ENCODE measurements at places on chromosomes 5 and 9.
A peak's percentile ranks its signal among the peaks of the same experiment; 100 is the strongest.

- DNase-seq: no peak
Measured at GRCh38 chr5:180135967-180136629, 64.5 kb upstream of the RNF130 start.

- no peak for DNase-seq
Measured at GRCh38 chr9:132595319-132595718, 12.9 kb downstream of the BARHL1 start.

- DNase-seq: no peak
Measured at GRCh38 chr5:169065400-169065799, 235.5 kb downstream of the SLIT3 start.

- DNase-seq: no peak
Measured at GRCh38 chr9:96149533-96150280, 152.3 kb downstream of the HSD17B3 start.

DNA sequence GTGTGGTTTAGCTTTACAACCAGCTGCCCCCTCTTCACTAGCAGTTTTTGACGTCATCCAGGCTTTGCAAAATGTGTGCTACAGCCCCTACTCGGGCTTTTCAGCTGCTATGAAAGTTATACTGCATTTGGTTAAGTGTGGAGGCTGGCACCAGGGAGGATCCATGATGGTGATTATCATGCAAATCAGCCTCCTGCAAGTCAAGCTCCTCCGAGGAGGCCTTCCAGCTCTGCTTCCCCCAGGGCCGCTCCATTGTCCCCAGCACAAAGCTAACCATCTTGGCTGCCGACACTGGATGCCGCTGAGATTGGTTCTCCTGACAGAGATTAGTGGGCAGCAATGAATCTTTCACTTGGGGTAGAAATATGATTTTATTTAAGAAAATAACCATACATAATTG, 159.6 kb downstream of the NR2F1-AS1 start:
- DNase-seq: no peak

- no peak for DNase-seq
Measured at GRCh38 chr9:134371731-134372130, 45.5 kb downstream of the RXRA start.

DNA sequence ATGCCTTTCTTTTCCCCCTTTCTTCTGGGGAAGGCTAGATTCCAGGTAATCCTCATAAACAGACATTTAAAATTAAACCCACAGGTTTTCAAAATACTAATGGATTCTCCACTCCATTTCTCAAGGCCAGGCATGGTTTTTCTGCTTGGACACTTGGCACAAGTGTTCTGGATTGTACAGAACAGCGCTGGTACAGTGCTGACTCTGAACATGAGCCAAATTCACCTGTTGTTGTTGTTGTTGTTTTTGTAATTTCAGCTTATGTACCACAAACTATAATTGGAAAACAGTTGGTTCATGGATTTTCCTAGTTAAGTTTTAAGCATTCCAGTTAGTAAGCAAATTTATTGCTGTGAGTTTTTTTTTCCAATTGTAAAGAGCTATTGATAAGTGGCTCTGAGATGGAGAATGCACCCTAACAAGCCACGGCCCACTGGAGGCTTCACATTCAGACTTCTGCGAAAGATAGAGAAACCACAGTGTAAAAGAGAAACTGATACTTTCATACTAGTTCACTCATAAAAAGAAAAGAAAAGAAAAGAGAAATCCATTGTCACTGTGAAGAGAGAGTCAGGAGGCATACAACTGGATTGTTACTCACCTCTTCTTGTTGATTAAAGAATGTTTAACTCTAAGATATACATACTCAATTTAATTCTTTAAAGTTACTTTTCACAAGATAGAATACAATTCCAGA, 16.2 kb upstream of the ITGA1 start:
- DNase-seq: peak; percentile 22

GRCh38 chr9:79800578-79800977, 228.8 kb downstream of the TLE4 start:
- DNase-seq: no peak

DNA sequence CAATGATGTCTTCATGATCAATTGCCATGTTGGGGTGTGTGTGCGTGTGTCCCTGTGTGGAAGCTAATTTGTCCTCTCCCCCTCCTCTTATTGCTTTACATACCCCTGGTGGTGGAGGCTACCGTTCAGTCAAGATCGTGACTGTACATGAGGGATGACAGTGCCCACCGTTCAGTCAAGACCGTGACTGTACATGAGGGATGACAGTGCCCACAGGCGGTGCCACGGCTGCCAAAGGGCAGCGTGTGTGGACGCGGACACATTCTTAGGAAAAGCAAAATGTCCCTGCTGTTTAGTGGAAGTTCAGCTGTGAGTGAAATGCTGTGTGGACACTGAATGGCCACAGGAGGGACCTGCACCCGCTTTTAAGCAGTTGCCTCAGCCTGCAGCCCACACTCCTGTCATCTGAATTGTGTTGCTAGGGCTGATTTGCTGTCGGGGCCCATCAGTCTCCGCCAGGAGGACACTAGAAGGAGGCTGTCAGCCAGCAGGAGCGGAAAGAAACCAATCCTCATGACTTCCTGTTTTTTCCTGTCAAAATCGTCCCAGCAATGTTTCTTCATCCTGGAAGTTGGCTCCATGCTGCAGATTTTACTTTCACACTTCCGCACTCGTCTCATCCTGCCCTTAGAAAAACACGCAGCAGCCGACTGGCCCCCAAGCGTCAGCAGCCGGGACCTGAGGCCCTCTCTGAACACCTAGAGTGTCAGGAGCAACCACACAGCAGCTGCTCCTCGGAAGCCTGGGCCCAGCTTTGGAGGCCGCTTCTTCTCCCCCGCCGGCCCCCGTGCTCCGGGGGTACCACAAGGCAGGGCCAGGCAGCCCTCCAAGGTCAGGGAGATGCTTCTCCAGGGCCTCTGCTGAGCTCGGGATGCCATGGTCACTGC, 9.1 kb downstream of the OR2V1 start:
- DNase-seq: no peak

GRCh38 chr9:72996114-72996513, 43.3 kb upstream of the ALDH1A1 start:
- DNase-seq: no peak

GRCh38 chr9:98191671-98192502, 550 bp downstream of the CORO2A start:
- DNase-seq: no peak

DNA sequence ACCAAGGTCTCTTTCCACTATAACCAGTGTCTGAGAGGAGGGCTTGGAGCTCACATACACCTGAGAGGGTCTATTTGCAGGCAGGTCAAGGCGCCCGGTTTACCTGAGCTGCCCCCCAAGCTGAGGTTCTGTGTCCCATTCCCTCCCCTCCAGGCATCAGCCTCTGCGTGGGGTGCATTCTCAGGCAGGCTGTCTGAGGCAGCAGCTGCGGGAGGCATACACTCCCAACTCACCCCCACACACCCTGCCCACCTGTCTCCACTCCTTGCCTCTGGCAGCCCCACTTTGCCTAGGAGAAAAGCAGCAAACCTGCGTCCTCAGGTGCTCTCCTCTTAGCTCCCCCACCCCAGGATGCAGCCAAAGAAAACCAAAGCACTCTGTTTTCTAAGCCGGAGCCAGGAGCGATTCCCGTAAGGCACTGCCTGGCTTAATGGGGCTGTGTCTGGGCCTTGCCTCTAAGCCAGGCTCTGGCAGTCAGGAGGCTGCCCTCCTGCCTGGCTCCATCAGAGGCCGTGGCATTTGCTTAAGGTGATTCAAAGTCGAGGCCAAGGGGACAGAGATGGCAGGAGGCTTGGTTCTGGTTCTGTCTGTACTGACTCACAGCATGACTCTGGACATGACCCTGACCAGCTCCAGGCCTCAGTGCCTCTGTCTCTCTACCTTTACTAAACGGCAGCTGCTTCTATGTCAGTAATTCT, 139.2 kb upstream of the TRIM32 start:
- no peak for DNase-seq

DNA sequence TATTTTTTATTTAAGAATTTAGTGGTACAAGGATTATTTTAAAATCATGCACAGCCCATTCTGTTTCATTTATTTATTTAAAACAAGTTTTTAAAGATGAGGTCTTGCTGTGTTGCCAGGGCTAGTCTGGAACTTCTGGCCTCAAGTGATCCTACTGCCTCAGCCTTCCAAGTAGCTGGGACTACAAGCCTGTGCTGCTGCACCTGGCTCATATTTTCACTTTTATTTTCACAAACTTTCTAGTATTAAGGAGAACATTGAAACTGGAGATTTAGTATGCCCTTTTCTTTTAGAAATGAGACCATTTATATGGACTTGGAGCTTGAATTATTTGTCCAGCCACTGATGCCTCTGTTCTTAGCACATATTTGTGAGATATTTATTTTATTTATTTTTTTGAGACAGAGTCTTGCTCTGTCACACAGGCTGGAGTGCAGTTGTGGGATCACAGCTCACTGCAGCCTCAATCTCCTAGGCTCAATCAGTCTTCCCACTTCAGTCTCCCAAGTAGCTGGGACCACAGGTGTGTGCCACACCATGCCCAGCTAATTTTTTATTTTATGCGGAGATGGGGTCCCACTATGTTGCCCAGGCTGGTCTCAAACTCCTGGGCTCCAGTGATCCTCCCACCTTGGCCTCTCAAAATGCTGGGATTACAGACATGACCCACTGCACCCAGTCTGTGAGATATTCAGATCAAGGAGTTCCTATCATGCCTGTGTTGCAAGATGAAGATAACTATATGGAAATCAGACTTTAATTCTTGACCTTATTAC, 7.4 kb downstream of the DMXL1 start:
- DNase-seq: no peak

- DNase-seq: no peak
Measured at GRCh38 chr9:123217128-123217654, 51.2 kb downstream of the STRBP start.

DNA sequence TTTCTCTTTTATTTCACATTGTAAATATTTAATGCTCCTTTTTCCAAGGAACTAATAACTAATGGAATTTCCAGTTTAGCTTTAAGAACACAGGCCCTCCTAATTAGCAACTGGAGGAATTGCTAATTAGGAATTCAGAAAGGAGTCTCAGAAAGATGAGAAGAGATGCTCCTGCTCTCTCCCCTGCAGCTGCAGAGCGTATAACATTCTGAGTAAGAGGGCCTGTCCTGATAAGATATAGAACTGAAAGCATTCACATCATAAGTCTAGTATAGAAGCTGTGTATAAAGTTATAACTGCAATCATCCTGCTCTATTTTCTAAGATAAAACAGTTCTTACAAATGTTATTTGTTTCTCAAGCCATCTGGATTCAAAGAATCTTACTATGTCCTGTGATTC, 83.2 kb downstream of the DTWD2 start:
- DNase-seq: no peak

DNA sequence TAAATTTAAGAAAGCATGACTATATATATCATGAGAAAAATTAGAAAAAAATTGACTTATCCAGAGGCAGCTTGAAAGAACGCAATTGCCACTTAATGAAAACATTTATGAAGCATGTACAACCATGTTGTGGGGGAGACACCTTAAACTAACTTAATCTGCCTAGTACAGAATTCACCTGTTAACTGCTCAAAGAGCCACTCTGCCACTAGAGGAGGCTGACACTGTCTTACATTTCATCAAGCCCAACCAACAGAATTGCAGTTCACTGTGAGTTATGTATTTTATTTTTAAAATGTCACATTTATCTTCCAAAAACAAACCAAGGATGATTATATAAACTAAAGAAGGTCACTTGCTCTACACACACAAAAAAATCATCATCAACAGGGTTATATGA, 252.9 kb downstream of the MLLT3 start:
- DNase-seq: no peak

- no peak for DNase-seq
Measured at GRCh38 chr5:157983906-157984551, 125.1 kb upstream of the CLINT1 start.

DNA sequence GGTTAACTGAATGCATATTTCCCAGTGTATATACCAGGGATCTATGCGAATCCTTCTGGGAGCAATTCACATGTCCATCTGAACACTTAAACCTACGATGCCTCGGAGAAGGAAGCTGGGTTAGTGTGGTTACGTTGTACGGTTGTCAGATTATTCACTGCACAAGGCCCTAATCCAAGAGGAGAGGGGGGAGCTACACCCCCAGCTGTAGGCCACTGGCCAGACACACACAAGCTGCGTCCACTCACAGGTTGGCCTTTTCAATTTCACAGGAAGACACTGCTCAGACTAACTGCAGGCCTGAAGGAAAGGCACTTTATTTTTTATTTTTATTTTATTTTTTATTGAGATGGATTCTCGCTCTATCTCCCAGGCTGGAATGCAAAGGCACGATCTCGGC, 184.5 kb upstream of the GNA14 start:
- DNase-seq: no peak

GRCh38 chr5:124310453-124310852, 436.0 kb downstream of the ZNF608 start:
- no peak for DNase-seq

DNA sequence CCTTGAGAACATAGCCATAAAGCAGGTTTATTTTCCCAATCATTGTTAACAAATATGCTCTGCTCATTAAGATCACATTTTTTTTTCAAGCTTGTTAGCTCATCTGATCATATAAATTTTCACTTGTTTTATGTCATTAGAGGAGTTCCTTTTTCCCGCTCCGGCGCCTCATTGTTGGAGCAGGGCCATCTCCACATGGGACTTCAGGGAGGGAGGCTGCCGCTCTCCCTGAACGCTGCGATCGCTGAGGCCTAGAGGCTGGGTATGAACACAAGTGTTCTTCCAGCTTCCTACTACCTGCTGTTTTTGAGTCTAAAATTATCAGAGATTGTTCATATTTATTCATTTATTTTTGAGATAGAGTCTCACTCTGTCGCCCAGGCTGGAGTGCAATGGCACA, 246.9 kb downstream of the MPDZ start:
- no peak for DNase-seq

- no peak for DNase-seq
Measured at GRCh38 chr5:32506201-32506661, 61.7 kb upstream of the ZFR start.

- DNase-seq: no peak
Measured at GRCh38 chr9:73243078-73243477, 91.4 kb downstream of the ANXA1 start.

- no peak for DNase-seq
Measured at GRCh38 chr5:134022333-134022732, 17.6 kb upstream of the VDAC1 start.

GRCh38 chr5:78236046-78236445, 58.5 kb downstream of the AP3B1 start:
- DNase-seq: no peak

- DNase-seq: no peak
Measured at GRCh38 chr9:104138243-104138868, 44.2 kb downstream of the SMC2 start.

GRCh38 chr9:136745389-136746154, 2.8 kb downstream of the LCN6 start:
- no peak for DNase-seq

DNA sequence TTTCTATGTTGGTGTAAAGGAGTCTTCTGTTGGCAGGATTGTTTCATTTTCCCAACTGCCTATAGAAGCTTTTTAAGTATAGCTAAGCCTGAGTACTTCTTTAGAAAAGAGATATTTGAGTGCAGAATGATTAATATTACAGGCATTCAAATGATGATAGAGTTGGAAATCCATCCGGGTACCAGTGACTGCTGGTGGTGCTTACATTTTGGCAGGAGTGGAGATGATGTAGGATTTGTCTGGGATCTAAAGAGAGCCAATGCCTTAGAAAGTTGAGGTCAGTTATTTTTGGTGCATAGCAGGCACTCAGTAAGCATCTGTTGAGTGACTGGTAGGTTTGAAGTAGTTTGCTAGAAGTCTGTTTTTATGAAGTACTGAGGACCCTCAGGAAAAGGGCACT, 433.5 kb downstream of the DMAC1 start:
- no peak for DNase-seq
